Naive thymus-derived CD8-positive, alpha-beta T cell (primary cell): ENCODE measurements at places on chromosomes 4 and X.

DNA sequence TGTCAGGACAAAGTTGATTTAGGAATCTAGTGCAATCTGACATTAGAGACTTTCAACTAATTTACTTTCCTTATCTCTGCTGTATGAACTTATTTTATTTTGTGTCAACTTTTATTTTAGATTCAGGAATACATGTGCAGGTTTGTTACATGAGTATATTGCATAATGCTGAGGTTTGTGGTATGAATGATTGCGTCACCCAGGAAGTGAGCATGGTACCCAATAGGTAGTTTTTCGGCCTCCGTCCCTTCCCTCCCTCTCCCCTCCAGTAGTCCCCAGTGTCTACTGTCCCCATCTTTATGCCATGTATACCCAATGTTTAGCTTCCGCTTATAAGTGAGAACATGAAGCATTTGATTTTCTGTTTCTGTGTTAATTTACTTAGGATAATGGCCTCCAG, 68.7 kb upstream of the TEX13D start:
- no peak for DNase-seq

GRCh38 chrX:143429811-143430210, 87.5 kb downstream of the SPANXN3 start:
- no peak for DNase-seq

DNA sequence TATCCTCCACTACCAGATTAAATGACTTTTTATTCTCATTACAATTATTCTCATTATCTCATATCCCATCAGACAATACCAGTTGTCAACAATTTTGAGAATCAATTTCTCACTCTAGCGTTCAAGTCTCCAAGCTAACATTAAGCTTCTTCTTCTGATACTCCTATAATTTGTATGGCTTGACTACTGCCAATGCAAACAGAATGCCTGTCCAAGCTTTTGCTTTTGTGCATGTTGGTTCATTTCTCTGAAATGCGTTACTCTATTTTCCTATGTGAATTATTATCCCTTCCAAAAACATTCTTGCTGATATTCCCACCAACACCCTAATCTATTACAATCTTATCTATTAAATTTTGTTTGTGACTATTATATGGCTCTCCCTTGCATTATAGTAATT, 1602.3 kb downstream of the C4orf33 start:
- no peak for DNase-seq

DNA sequence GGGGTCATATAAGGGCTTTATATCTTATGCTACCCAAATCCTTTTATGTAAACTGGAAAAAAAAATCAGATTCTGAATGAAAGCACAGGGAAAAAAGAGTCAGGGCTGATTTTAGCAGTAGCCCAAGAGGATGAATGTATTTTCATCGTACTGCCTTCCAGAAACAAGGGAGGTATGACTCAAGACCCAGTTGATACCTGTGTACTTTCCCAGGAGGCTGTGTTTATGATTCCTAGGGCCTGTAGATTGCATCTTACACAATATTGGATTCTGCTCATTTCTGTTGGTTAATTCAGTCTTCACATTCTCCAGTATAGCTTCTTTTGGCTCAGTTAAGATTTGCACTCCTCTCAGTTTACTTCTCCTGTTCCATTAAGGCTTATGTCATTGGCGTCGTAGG, 127.9 kb upstream of the LIMCH1 start:
- DNase-seq: no peak

GRCh38 chrX:112779139-112779538, 61.5 kb downstream of the AMOT start:
- no peak for DNase-seq

- DNase-seq: no peak
Measured at GRCh38 chrX:107691024-107691448, 62.7 kb downstream of the PRPS1 start.

DNA sequence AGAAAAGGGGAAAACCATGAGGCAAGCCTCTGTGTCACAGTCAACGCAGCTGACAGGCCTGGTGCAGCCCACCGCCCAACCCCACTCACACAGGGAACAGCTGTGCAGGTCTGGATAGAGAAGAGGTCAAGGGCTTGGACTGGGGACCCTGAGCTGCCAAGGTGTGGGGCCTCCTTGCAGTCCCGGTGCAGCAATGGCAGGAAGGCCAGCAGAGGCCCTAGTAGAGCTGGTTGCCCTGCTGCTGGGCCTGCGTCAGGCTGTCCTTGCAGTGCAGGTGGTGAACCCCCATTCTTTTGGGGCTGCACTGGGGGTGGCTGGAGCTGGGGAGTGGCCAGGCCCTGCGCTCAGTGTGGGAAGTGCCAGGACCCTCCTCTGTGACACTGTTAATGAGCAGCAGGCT, 482.0 kb downstream of the SMARCA1 start:
- DNase-seq: no peak

GRCh38 chr4:3748136-3748898, 17.9 kb upstream of the ADRA2C start:
- DNase-seq: no peak

- DNase-seq: no peak
Measured at GRCh38 chr4:144507311-144508101, 138.4 kb upstream of the HHIP start.

DNA sequence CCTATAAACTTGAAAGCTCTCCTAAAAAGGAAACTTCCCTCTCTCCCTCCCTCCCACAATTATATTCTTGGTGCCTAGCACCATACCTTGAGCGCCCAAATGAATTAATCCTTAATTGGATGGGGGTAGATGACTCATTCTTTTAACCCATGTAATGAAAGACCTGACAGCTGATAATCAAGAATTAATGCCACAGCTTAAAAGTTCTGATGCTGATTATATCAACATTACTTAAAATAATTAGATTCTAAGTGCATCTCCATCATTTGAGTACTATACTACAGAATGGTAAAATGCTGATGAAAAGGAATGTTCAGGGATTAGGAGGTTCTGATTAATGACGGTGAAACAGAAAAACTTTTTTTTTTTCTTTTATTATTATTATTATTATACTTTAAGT, 117.0 kb downstream of the ENOX2 start:
- DNase-seq: no peak

DNA sequence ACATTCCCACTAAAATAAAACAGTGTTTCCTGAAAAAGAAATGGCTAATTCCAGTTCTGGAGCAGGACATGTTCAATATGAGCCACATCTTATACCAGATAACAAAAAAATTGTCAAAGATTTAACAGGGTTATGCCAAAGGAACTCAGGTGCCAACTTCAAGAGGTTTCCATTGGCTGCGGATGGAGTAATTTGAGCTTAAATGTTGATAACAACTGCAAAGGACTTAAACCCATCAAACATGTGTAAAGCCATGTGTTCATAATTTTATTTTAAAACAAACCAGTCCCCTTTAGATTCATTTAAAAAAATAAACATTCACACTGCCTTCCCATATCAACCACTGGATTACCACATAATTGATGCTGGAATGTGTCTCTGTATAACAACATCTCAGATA, 156.4 kb upstream of the PCDH18 start:
- DNase-seq: no peak

GRCh38 chr4:61246034-61246433, 45.9 kb downstream of the ADGRL3 start:
- DNase-seq: no peak

DNA sequence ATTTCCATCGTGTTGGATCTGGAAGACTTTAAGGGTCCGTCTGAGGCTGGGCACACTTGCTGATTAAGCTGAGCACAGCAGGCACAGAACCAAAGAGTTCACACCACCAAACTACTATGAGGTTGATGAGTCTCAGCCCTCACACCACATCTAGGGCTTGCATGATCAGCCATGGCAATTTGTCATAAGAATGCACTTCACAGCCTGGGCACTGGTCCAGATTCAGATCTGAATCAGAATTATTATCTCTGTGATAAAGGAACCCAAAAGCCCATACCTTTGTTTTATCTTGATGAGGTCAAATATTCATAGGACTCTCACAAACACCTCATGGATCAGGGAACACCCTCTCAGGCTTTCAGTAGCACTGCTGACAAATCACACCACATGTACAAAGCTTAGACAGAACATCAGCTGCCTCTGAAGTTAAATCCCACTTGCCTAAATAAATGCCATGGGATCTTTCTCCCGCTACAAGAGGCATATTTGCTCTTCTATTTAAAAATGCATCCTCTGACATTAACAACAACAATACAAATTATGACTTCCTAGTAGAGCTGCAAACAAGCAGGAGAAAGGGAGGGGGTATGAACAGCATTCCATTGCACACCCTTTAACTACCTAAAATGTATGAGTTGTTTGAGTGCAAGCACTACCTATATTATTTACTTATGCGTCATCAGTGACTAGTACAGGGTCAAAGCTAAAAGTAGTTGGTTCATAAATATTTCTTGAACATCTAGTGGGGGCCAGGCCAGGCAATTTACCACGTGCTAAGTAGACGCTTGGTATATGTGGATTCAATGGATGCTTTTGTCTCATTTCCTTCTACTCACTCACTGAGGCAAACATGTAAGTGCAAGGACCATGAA, 186.3 kb upstream of the FGF13 start:
- DNase-seq: no peak

DNA sequence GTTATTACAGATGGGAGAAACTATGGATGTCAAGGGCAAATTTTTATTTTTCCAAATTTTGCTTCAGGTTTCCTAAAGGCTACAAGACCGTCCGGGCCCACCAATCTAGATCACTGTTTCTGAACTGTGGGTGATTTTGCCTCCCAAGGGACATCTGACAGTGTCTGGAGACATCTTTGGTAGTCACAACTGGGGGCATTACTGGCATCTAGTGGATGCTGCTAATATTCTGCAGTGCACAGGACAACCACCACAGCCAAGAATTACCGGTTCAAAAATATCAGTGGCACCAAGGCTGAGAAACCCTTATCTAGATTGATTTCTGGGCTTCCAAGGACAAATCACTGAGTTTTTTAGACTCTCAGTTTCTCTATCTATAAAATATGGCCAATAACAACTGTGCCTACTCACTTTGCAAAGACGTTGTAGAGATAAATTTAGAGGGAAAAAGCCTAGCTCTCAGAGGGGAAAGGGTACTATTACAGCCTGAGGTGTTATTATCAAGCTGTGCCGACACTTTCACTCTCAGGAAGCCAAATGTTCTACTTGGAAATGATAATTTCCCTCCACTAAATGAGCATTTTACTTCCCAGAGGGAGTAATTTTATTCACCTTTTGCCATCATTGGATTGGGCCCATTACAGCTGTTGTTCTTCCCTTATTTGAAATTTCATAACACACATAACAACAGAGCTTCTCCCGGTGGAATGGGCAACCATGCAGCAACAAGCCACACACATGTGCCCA, 442.1 kb downstream of the CENPC start:
- DNase-seq: no peak
